ENCODE measurements at places on chromosomes 12 and 14.

DNA sequence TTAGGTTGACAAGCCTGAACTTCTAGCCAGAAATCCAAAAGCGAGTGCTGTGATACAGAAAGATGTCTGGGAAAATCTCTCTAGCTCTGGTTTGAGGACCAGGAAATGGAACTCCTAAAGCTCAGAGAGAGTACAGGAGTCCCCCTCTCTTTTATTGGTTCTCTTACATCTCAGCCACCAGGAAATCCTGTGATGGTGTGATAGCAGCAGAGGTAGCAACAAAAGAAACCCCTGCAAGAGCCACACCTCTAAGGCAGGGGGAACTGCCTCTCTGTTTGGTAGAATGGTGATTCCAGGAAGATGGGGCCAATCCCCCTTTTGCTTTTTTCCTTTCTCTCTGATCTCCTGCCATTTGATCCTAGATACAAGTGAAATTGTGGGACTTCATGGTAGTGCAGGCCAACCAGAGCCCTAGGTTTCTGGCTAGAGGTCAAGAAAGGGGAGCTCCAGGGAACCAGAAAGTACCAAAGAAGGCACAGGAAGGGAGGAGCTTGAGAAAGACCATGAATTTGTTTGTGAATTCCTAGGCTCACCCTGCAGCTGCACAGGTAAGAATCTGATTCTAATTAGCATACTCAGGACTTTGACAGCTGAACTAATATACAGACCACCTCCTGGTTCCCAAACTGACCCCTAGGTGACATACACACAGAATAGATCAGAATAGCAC, 88.5 kb downstream of the PAPLN start:
- no peak for DNase-seq

- DNase-seq = peak; percentile 42
Measured at GRCh38 chr12:71780237-71780822, 25.7 kb downstream of the RAB21 start.

- no peak for DNase-seq
Measured at GRCh38 chr12:45379261-45379660, 163.4 kb downstream of the ANO6 start.

DNA sequence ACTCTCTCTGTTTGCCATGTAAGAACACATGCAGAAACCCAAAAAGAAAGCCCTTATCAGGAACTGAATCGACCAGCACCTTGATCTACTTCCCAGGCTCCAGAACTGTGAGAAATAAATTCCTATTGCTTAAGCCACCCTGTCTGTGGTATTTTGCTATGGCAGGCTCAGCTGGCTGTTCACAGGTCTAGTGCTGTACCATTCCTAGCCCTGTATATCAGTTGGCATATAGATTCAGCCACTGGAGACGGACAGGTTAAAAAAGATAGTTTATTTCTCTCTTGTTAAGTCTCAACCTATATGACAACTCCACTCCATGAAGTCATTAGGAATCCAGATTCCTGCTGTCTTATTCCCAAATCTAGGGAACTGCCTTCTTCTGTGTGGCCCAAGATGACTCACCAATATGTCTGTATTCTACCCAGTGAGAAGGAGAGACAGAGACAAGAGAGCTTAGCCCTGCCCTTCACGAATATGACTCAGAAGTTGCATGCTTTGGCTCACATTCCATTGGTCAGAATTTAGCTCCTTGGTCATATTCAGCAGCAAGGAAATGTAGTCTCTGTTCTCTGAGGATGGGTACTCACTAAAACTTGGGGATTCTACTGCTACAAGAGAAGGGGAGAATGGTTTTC, 57.0 kb downstream of the PLEKHG7 start:
- DNase-seq = no peak

DNA sequence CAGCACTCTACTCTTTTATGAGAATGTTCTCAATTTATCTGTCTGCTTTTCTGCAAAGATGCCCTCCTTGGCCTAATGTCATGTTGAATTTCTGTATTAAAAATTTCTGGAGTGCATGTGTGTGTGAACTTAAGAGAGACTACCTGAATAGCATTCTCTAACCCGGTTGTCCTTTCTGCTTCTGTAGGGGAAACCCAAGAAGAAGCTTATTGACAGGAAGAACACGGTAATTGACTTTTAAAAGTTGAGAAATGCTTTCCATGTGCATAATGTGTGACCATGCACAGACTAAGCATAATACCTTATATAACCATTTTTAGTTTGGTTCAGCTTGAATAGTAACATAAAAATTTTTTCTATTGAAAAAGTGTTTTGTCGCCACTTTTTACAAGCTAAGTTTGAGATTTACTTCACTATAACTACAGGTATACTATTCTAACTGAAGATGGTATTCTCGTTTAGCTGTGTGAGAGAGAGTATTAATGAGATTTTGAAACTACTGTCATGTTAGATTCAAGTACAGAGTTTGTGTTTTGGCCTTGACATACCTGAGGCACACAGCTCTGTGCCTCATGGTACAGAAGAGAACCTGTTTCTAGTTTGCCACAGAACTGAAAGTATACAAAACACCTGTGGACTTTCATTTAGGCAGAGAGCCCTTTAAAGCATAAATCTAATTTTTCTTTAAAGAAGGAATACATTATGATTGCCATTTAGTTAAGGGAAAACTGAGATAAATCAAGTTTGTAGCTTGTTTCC, 96.8 kb downstream of the TTLL5 start:
- DNase-seq = peak; percentile 25

DNA sequence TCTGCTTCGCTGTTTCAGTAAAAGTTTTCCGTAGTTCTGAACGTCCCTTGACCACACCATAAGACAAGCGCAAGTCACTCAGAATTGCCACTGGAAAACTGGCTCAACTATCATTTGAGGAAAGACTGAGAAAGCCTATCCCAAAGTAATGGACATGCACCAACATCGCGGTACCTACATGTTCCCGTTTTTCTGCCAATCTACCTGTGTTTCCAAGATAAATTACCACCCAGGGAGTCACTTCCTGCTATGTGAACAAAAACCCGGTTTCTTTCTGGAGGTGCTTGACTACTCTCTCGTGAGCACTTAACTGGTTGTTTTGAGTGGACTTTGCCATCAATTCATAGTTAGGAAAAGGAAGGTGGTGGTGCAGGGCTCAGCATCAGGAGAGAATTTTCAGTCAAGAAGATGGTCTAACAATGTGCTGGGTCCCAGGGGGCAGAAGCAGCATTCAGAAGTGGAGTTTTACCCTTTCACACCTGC, 1.4 kb downstream of the EGLN3 start:
- no peak for DNase-seq

DNA sequence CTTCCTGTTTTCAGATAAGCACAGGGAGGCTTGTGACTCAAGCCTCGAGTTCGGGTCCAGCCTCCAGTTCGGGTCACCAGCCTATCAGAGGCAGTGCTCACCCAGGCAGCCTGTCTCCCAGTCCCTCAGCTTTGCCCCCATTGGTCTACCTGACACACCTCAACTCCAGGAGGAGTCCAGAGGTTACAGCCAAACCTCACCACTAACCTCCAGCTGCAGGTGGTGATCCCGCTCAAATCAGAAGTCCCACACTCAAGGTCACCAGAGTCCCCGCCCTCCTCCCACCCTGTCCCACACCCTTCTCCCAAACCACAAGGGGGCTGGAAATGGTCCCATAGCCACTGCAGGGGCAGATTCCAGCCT, 42.1 kb downstream of the KDM2B start:
- DNase-seq = no peak

DNA sequence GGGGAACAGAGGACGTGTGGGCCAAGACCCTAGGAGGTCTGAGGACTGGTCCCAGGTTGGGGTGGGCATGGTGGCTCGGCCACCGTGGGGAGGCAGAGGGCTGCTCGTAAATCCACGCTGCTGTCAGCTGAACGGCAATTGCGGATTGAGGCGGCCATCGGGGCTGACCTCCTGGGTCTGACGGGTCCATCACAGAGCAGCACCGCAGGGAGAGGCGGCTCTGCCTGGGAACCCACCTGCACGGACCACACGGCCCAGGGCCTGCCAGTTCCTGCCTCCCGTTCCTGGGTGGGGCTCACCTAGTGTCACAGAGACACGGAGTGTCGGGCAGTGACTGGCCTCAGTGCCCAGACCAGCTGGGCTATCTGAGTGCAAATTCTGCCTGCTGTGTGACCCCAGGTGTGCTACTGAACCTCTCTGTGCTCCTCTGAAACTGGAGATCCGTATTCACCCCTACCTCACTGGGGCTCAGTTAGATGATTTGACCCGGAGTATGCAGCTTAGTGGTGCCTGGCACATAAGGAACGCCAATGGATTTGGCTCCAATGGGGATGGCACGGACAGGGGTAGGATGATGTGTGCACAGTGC, 53.1 kb downstream of the KIF26A start:
- DNase-seq = no peak

DNA sequence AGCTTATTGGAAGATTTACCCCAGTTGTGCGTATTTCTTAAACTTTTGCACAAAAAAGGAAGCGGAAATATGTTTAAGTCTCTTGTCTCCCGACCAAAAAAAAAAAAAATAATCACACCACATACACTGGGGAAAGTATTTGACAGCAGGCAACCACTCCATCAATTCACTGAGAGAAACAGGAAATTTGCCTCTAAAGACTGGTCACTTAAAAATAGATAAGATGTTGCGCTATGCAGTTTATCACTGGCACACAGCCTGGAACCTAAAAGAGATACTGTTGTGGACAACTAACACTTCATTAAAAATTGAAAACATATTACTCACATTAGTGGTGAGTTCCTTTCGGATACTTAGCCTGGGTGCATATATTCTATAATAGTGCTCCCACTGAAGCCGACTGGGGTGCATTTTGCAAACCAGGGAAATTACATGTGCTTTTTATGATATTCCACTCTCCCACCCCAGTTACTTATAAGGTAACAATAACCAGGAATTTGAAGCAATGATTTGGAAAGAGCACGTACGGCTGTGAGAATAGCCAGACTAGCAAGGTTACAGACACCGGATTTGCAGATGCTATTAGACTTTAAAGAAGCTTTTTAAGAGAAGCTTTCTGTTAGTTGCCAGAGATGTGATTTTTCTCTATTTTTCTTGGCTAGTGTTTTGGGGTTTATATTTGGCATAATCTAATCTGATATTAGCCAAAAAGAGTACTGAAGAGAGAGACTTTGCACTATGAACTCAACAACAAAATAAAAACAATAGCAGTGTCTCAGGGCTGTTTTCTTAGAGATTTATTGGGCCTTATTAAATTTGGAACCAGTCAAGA, 311.5 kb downstream of the NOVA1 start:
- DNase-seq = no peak

DNA sequence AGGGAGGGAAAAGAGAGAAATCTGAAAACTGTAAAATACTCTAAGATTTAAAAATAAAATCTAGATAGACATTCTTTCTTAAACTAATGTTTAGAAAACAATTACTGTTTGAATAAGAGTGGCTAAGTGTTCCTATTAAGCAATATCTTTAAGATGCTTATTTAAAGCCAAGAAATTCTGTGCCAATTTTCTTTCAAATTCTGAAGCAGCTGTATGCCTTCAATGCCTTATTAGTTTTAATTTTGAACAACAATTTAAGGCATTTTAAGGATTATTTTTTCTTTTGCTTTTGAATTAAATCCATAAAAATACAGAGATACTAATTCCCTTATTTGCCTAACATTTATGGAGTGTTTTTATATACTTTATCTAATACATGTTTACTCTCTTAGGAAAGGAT, 50.3 kb upstream of the KITLG start:
- no peak for DNase-seq

GRCh38 chr12:20646239-20646827, 48.8 kb upstream of the SLCO1C1 start:
- DNase-seq = peak; percentile 21

DNA sequence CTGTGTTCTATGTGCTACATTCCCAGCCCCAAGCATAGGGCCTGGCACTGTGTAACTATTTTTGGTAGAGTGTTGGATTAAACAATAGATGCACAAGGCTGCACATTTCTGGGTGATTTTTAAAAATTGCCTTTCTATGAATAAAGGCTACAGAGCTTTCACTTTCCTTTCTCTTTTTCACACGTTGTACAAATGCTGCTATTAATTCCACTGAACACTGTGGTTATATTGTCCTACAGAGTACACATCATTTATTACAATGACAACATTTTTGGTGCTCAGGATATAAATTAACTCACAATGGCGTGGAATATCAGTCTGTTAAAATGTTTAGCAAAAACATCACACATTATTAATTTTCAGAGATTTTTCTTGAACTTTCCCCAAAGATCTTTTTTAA, 3.6 kb upstream of the EML1 start:
- no peak for DNase-seq

GRCh38 chr14:98949481-98950135, 322.4 kb downstream of the BCL11B start:
- no peak for DNase-seq
